T-helper 17 cell (primary cell): ENCODE measurements at places on chromosomes 6 and 20. TPM values are rescaled to one million over a fixed set of nuclear protein-coding genes. Genes with fewer than 3 reads are reported as not detected.

Gene C6orf163
- total RNA-seq: 1.8 TPM

Gene EYA4
- total RNA-seq: not detected

Gene SYCP2L
- total RNA-seq: not detected

Gene ENPP4
- 4.6 TPM for total RNA-seq

Gene KIAA1755
- not detected for total RNA-seq

Gene STK35
- 17.8 TPM for total RNA-seq

Gene SLC24A3
- total RNA-seq: 6.1 TPM

Gene MEI4
- total RNA-seq: not detected

Gene GSTA2
- total RNA-seq: not detected

Gene COL11A2
- total RNA-seq: 0.89 TPM

Gene C6orf58
- not detected for total RNA-seq

Gene SLC22A1
- 0.45 TPM for total RNA-seq

Gene FAM217A
- not detected for total RNA-seq

Gene PHACTR1
- total RNA-seq: 11.1 TPM

Gene EFCAB8
- 1.8 TPM for total RNA-seq
